Cerebellar nuclear complex (tissue), 1 donor: ENCODE measurements at places on chromosomes 6 and 20.

- DNase-seq = no peak
Observed at GRCh38 chr6:166420351-166420750, 37.6 kb upstream of the MPC1 start.

DNA sequence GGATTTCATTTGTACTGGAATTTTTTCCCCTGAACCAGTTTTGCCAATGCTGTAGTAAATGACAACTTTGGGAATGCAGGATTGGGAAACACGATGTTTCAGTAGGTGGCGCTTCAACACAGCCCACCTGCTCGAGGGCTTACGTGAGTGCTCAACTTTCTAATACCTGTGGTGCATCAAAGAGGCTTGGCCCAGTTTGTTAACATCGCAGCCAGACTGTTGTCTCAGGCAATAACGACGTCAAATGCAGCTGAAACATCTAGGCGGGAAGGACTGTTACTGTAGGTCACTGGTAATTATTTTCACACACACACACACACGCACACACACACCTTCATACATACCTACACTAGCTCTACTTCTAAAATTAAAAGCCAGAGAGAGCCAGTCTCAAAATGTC is 815.5 kb upstream of the SLC35B3 start:
- no peak for DNase-seq

GRCh38 chr6:86913795-86914194 is 23.5 kb upstream of the HTR1E start:
- no peak for DNase-seq

DNA sequence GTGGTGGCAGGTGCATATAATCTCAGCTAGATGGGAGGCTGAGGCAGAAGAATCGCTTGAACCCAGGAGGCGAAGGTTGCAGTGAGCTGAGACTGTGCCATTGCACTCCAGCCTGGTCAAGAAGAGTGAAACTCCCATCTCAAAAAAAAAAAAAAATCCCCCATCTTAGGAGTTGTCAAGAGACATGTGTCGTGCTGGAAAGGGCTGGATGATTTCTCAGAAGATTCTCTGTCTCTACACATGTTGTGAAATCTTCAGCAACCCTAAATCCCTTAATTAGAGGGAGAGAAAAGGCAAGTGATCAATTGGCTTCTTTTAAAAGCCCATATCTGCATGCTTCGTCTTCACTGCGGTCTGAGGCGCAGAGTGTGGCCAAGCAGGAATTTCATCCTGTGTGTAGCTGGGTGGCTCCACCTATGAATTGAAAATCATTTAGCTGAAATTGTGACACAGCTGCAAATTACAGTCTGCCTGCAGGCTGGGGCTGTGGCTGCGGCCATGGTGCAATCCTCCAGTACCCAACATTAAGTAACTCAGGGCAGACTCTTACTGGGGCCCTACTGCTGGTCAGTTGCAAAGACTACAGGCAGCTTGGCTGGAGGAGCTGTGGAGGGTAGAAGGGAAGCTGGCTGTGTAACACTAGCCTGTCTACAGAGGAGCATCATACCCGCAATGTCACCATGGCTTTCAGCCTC is 3.2 kb upstream of the TGM3 start:
- no peak for DNase-seq

GRCh38 chr6:29561091-29561490 is 1.6 kb upstream of the UBD start:
- DNase-seq = no peak

- DNase-seq = no peak
Observed at GRCh38 chr20:22861990-22862389, 173.1 kb upstream of the SSTR4 start.

- no peak for DNase-seq
Observed at GRCh38 chr20:22567944-22568871, 16.2 kb downstream of the FOXA2 start.

GRCh38 chr20:62921119-62921687 is 5.1 kb downstream of the DIDO1 start:
- DNase-seq = no peak

- no peak for DNase-seq
Observed at GRCh38 chr6:147170269-147170668, 33.9 kb upstream of the STXBP5 start.

DNA sequence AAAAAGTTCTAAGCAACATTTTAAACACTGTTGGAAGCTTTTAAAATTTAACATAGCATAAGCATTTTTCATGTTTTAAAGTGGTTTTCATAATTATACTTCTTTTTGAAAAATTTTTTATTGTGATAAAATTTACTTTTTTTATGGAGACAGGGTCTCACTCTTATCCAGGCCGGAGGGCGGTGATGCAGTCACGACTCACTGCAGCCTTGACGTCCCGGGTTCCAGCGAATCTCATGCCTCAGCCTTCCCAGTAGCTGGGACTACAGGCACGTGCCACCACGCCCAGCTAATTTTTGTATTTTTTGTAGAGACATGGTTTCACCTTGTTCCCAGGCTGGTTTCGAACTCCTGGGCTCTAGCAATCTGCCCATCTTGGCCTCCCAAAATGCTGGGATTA is 46.1 kb upstream of the TULP4 start:
- no peak for DNase-seq

GRCh38 chr20:45813006-45813340 is 529 bp downstream of the UBE2C start:
- no peak for DNase-seq

GRCh38 chr6:134431421-134431859 is 113.5 kb upstream of the SGK1 start:
- DNase-seq = no peak

DNA sequence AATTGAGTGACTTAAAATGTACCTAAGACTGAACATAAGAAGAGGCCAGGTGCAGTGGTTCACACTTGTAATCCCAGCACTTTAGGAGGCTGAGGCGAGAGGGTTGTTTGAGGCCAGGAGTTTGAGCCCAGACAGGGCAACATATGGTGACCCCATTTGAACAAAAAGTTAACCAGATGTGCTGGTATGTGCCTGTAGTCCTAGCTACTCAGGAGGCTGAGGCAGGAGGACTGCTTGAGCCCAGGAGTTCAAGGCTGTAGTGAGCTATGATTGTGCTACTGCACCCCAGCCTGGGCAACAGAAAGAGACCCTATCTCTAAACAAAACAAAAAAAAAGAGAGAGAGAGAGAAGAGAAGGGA is 10.1 kb upstream of the PAQR8 start:
- DNase-seq = no peak

DNA sequence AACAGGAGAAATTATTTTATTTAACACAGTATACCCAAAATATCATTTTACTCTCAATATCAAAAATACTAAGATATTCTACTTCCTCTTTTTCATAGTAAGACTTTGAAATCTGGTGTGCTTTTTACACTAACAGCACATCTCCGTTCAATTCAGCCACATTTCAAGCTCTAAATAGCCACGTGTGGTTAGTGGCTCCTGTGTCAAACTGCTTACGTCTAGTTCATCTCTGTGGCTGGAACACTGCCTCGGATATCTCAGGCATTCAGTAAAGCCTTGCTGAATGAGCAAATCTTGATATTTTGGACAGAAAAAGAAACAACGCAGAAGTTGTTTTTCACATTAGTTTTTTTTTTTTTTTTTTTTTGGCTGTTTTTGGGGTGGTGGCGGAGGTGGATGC is 136.1 kb downstream of the EYA4 start:
- DNase-seq = no peak

DNA sequence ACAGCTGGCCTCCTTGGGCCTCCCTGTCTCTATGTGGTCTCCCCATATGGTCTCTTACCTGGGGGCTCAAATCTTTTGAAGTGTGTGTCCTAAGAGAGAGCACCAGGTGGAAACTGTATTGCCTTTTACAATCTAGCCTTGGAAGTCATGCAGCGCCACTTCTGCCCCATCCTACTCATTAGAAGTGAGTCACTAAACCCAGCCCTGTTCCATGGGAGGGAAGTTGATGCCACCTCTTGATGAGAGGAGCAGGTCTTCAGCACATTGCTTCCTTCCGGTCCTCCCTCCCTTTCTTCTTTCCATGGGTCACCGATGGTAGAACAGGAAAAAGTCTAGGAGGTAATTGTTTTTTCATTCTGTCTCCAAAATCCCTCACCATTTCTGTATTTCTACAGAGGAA is 156.3 kb downstream of the FOXA2 start:
- no peak for DNase-seq

DNA sequence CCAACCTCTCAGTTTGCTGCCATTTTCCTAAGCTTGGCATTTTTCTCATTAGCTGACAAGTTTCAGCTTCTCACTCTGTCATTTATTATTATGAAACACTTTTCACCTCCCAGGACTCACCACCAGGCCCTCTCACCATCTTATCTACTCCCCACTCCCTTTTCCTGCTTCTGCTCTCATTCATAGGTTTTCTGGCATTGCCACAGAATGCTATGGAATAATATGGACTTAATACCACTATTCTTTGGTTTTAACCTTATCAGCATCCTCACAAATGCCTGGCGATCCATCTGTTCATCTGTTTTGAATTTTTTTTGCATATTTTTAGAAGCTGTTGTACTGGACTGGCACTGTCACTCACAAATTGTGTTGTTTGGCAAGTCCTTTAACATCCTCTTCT is 16.4 kb upstream of the LAMA4 start:
- DNase-seq = no peak

DNA sequence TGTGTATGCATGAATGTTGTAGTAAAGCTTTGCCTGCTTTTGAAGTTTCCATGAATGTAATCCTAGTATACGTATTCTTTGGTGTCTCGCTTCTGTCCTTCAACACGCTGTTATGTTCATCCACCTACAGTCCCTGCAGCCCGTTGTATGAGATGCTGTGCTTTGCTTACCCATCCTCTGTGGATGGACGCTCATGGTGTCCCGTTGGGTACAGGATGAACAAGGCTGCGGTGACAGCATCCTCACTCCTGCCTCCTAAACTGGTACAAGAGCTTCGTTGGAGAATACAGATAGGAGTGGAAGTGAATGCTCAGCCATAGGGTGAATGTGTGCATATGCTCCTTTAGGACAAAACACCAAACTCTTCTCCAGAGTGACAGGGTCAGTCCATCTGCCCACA is 366.2 kb downstream of the ZFAND3 start:
- no peak for DNase-seq

DNA sequence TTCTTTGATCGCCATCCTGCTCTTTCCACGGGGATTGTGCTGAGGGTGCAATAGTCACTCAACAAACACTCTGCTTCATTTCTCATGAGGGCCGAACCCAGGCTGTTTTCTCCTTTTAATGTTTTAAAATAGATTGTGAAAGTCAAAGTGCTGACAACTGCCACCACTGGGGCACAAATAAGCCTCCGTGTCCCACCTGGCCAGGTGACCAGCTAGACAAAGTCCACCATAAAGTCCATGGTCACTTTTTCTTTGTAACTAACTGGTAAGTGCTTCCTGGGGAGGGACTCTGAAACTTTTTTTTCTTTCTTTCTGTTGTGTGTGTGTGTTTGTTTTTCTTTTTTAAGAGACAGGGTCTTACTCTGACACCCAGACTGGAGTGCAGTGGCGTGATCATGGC is 219.8 kb downstream of the LY86 start:
- DNase-seq = no peak

- DNase-seq = no peak
Observed at GRCh38 chr6:30955367-30956042, 14.7 kb downstream of the MUCL3 start.

DNA sequence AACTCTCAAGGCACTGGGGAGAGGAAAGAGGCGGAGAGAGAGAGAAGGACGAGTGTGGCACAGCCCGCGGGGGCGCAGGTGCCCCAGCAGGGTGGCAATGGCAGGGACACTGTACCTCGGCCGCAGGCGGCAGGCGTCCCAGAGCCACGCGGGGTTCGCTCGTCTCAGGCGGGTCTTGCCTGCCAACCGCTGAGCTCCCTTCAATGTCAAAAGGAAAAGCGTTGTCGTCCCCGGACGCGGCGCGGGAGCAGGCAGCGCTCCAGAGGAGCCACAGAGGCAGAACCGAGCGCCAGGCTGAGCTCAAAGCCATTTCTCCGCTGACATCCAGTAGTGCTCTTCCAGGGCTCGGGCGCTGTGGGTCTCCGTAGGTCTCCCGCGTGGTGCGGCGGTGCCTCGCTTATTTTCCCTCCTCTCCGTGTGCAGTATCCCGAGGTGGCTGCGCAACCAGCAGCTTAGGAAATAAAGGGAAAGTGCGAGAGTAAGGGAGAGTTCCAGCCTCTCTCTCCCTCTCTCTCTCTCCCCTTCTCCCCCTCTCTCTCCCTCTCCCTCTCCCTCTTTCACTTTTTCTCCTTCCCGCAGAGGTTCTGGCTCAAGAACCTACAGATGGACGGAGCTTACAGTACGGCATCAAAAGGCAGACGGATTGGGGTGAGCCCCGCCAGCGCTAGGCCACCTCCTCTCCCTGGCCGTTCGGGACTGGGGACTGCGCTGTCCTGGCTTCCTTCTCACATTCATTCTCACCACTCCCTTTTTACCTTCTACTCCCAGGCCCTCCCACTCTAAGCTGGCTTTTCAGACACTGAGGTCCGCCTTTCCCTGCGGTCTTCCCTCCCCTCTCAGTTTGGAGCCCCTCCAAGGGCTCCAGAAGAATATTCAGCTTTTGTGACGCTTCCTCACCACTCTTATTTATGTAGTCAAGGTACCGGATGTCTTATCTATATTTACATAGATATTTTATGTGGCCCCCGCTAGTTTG is at the start of gene LAMA4:
Gene LAMA4 (minus strand): TSS at position 727 of the 976 bp plus-strand sequence. CDS start 417 bp downstream, at position 310.
- DNase-seq = no peak

DNA sequence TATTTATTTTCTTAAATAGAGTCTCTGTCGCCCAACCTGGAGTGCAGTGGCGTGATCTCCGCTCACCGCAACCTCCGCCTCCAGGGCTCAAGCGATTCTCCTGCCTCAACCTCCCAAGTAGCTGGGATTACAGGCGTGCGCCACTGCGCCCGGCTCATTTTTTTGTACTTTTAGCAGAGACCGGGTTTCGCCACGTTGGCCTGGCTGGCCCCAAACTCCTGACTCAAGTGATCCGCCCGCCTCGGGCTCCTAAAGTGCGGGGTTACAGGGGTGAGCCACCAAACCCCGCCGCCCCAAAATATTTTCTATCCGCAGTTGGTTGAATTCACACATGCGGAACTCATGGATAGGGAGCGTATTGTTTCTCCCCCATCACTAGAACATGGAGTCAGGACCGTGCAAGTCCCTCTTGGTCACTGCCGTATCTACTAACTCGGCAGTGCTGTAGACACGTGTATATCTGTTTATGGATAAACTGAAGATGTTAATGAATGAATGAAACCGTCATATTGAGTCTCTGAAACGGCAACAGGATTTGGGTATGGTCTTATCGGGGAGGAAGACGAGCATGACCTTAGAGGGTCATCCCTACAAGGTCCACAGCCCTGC is 904 bp downstream of the MKKS start:
- no peak for DNase-seq

DNA sequence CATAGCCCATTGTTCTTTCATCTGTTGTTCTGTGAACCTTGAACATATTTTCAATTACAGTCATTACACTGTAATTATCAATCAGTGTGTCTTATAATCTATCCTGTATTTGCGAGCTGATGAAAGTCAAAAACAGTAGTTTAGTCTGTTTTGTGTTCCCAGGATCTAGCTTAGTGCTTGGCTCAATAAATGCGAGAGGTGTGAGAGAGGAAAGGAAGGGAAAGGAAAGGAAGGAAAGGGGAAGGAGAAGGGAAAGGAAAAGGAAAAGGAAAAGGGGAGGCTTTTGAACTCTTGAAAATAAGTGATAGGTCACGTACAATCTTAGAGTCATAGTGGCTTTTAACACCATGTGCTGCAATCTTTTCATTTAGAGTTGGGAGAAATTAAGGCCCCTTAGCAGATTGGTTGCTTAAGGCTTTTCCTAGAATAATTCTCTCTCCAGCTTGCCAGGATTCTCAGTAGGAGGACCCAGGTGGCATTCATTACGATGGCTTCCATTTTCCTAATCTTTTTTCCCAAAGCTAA is 433.8 kb upstream of the PLCB4 start:
- DNase-seq = no peak
